ENCODE measurements at places on chromosomes 5 and 9.

DNA sequence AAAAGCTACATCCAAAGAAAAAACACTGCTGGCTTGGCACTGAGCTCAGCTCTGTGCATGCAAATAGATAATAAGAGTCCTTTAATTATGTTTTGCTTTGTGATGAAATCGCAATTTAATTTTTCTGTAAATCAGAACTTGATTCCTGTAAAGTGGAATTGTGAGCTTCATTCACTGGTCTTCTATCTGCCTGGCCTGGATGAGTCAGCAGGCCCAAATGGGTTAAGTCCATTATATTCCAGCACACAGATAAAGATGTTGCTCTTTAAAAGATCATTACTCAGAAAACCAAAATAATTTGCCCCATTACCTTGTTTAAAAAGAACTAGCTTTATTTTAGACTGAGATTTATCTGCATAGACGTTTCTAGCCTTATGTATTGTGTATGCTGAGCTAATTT is 90.4 kb downstream of the CARTPT start:
- peak; percentile 9 for DNase-seq

DNA sequence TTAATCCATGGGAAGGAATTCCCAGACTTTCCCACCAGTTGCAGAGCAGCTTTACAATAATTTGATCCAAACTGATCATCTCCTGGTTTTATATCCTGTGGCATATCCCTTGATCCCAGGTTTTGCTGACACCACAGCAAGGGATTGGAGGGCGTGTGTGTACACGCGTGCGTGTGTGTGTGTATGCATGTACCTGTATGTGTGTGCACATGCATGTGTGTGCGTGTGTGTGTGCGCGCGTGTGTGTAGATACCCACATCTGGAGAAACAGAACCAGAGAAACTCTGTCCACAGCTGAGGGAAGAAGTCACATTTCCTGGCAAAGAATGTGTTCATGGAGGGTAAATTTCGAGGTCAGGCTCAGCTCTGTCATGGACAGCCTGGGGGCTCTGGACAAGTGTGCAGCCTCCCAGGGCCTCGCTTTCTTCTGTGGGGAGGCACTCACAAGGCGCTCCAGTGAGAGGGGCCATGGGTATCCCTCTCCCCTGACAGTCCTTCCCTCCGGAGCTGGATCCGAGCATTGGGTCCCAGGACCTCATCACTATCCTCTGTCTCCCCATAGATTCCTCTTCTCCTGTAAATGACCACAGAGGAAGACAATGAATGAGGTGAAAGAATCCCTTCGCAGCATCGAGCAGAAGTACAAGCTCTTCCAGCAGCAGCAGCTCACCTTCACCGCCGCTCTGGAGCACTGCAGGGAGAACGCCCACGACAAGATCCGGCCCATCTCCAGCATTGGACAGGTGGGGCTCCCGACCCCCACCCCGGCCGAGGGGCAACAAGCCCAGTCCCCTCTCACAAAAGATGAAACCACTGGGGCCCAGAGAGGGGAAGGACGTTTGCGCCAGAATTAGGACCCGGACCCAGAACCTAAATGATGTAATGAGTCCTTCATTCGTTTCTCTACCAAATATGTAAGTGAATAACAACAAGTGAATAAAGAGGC is 4.9 kb downstream of the SPACA9 start:
- DNase-seq: no peak

- peak; percentile 77 for DNase-seq
These were observed 6.6 kb downstream of the NINJ1 start for GRCh38 chr9:93127395-93127911.

DNA sequence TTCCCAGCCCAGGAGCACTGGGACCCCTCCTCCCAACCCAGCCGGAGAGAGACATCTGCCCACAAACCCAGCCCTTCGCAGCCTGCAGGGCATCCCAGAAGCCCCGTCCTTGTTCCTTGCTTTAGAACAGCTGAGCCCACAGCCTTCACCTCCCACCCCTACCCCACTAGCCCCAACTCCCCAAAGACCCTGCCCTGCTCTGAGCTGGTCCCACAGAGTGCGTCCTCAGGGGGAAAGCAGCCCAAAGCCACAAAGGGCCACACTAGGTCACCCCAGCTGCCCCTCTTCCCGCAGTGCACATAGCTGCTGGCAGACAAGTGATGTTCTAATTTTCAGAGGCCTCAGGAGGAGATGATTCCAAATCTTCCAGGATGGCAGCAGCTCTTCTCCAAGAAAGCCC is 8.8 kb downstream of the PLPP7 start:
- DNase-seq: no peak

DNA sequence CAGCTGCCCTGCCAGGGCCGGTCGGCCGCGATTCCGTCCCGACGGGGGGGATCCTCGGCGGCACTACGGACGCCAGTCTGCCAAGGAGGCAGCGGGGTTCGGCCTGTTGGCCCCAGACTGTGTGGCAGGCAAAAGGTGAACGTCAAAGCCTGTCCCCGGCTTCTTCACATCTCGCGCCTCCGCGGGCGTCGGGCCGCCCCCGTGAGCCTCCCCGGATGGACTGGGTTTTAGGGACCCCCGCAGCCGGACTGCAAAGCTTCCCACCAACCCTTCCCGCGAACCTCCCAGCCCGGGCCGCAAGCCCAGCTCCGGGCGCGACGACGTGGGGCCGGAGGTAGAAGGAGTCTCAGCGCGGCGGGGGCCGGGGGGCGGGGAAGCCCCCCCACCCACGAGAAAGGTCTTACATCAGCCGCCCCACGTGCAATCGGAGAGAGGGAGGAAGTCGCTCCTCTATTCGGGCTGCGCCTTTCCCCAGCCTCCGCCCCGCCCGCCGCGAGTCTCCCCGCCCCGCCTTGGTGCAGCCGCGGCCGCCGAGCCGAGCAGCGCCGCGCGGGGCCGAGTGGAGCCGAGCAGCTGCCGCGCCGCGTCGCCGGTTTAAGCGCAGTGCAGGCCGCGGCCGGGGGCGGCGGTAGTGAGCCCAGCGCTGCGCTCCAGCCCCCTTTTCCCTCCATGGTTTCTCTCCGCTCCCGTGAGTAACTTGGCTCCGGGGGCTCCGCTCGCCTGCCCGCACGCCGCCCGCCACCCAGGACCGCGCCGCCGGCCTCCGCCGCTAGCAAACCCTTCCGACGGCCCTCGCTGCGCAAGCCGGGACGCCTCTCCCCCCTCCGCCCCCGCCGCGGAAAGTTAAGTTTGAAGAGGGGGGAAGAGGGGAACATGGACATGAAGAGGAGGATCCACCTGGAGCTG is at the start of gene ANP32B:
Gene ANP32B, plus strand, starts transcription at position 659 of the 906 bp plus-strand sequence. Its CDS starts 215 bp downstream, at position 874.
- DNase-seq: peak; percentile 97

DNA sequence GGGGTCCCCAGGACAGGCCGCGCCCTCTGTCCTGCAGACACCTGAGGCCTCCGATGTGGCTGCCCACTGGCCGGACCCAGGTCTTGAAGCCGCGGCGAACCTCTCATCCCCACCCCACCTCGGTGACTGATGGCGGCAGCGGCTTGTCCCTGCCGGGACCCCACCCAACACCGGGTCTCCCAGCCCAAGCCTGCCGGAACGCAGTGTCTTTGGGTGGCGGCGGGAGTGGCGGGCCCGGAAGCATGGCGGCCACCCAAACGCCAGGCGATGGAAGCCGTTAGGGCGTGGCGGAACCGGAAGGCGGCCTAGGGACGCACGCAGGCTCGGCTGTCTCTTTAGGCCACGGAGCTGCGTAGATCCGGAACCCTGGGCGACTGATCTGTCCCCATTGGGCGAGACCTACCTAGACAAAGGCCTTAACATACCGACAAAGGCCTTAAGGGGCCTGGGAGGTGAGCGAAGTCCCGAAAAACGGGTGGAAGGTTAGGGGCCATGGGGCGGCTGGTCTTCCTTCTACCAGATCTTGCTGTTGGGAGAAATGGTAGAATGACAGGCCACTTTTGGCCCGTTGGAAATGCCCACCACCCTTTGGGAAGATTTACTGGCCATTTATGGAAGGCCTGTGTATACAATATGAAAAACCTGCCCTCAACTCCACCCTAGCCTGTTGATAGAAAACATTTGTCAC is 94.6 kb upstream of the SMC2 start:
- no peak for DNase-seq

Measured in astrocyte of the hippocampus (primary cell).